HS-27A (cell line): ENCODE measurements at places on chromosomes 1 and 21.

DNA sequence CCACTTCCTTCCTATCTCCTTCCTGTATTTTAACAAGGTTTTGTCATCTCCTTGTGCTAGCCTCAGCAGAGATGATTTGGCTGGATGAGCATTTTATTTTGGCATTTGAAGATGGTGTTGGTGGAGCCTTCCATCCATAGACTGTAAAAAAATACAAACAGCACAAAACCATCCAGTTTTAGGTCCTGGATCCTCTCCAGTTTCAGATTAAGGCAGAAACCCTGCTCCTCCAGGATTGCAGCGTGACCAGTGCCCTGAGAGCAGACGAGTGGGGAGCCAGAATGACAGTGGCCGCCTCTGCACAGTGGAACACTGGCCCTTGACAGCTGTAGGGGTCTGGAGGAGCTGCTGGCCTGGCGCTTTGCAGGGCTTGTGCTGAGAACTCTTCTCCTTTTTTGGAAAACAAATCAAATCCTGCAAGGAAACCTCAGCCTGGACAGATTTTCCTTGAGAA lies 72.2 kb upstream of the GADD45A start:
- no peak for DNase-seq

DNA sequence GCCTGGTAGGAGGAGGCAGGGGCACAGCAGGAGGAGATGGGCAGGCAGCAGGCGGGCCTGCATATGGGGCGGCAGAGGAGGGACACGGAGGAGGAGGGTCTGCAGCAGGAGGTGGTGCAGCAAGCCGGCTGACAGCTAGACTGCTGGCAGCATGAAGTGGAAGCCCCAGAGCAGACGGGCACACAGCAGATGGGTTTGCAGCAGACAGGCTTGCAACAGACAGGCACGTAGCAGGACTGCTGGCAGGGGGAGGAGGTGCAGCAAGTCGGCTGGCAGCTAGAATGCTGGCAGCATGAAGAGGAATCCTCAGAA lies 615 bp downstream of the KRTAP10-5 start:
- DNase-seq, result no peak

DNA sequence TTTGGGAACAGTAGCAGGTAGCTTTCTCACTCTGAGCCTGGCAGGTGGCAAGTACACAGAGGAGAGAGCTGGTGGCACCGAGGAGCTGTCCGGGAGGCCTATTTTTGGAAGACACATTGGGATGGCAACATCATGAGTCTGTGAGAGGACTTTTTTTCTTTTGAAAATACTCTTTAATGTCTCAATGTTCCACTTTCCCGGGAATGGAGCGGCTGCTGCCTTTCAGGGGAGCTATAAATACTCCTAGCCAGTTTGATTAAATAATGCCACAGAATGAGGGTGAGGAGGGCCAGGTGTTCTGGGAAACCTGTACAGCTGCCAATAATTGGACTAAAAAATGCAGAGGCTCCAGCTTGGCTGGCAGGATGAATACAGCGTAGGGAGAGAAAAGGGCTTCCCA lies 93.3 kb upstream of the COG2 start:
- no peak for DNase-seq

DNA sequence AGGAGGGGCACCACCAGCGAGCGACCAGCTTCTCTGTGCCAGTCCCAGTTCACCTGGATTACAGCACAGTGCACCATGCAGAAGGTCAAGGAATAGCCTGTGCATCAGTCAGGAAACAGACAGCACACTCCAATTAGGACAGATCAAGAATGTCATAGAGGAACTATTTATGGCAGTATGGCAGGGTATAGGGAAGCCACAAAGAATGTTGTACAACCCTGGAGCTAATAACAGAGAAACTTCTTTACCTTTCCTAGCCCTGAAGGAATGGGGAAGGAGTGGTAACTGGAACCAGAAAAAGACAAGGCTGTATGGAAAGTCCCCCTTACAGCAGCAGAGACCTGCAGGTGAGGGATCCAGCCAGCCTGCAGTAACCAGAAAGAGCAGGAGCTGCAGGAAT lies 87.8 kb upstream of the USP24 start:
- DNase-seq, result no peak

DNA sequence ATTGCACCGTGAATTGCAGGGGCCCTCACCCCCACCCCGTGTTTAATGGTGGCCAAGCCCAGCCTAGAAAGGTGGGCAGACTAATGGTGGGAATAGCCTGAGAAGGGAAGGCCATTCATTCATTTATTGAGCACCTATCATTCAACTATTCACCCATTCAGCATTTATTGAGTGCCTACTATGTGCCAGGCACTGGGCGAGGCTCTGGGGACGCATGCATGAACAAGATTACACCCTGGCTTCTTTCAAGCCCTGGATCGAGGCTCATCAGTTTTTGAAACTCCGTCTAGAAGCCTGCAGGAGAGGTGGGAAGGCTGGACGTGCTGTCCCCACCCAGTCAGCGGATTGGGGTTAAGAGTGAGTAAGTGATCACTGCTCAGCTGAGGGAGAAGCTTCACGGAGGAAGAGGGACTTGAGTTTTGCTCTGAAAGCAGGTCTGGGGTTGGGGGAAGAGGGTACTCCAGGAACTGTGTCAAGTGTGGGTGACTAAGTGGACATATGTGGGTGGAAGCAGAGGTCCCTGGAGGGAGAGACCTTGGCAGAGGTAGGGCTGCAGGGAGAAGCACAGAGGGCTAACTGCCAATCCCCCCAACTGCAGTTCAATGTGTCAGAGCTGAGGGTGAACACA lies 35.6 kb downstream of the MEF2D start:
- DNase-seq, result no peak

DNA sequence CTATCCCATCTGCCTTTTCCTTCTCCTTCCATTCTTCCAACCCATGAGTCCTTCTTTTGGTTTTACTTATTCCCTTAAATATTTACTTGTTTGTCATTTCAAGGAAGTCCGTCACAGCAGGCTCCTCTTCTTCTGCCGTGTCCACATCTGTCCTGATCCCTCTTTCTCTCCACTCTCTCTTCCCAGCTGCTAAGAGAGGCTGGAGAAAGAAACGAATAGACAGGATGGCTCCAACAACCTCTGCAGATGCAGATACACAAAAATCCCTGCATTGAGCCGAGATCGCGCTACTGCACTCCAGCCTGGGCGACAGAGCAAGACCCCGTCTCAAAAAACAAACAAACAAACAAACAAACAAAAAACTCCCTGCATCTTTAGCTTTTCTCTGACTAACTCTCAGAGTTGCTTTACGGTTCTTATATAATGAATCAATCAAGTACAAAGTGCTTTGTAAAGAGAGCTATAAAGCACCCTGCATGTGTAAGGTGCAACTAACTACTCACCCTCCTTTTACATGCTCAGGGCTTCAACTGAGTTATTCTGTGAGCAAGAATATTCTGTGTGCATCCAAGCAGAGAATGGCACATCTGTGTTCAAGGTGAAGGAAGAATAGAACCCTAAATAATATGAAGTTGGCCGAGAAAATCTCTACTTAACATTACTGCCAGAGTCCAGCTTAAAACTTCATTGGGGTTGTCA lies 3.8 kb upstream of the SAMD13 start:
- no peak for DNase-seq

DNA sequence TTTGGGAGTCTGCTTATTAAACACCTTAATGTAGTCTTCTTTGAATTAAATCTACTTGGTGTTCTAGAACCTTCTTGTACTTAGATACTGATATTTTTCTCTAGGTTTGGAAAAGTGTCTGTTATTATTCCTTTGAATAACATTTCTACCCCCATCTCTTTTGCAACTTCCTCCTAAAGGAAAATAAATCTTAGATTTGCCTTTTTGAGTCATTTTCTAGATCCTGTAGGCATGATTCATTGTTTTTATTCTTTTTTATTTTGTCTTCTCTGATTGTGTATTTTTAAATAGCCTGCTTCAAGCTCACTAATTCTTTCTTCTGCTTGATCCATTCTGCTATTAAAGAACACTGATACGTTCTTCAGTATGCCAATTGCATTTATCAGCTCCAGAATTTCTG lies 155.9 kb upstream of the NEGR1 start:
- no peak for DNase-seq

- DNase-seq, result no peak
Measured at GRCh38 chr1:219220945-219221344, 47.3 kb downstream of the LYPLAL1 start.

- no peak for DNase-seq
Measured at GRCh38 chr1:239678181-239678580, 291.8 kb downstream of the CHRM3 start.

GRCh38 chr1:39262802-39263201 lies 58.3 kb downstream of the MACF1 start:
- no peak for DNase-seq

DNA sequence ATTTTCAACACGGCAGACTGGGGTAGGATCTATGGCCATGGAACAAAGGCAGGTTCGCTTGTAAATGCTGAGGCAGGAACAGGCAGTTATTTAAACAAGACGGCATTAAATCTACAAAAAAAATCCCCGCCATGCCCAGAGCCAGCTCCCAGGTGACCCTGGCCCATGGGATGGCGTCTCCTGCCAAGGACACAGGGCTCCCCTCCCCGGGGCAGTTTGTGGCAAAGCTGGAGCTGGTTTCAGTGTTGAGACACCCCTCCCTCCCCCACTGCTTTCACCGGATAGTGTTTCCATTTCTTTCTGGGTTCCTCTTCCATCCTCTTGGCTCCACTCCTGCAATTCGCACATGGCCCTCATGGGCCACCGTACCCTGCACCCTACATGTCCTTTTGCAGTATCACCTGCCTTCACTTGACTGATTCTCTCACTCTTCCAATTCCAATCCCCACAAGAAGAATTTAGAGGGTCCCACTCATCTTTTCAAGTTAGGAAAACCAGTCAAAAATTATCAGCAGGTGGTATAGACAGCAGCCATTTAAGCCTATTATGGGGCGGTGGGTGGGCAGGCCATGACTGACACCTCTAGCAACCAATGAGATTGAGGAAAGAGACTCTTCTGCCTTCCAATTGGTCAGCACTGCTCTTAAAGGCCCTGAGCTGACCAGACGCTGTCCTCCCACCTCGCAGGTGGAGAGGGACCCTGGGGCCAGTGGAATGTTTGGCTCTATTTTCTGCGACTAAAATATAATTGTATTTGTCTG lies 52.0 kb downstream of the OLIG1 start:
- DNase-seq, result no peak

- no peak for DNase-seq
Measured at GRCh38 chr1:228748431-228748830, 13.2 kb downstream of the RHOU start.

DNA sequence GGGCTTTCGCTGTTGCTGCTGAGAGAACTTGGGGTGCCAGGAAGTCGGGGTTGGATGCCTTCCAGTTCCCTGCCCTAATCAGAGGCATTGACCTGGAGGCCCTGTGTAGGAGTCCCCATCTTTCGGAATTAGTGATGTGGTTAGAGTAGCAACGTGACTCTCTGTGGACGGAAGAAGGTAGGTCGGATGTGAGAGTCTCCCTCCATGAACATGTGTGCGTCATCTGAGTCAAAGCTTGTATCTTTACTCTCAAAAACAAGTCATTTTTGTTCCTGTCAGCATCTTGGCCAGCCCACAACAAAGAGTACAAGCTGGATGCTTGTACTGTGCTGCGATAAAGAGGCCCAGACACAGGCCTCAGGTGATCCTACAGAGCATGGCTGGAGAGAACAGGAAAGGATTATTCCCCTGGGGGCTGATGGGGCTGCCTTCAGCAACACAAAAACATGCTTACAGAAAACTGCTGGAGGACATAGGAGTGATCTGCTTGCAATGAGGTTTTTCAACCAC lies 31.0 kb upstream of the IL10 start:
- no peak for DNase-seq

GRCh38 chr1:114558544-114558943 lies 22.9 kb downstream of the BCAS2 start:
- DNase-seq, result no peak

DNA sequence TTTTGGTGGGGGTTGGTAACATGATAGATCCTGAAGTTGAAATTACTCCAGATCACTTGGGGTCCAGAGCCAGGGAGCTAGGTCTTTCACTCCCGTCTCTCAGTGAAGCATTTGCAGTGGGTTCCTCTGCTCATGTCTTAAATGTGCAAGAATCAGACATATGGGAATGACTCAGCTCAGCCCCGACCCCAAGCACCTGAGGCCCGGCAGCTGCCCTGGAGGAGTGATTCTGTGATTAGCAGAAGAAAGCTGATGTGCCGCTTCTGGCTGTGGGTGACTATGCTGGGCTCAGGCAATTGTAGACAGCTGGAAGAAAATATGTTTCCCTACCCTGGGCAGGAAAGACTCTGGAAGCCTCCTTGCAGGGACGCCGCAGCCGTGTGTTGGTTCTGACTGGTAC lies 601.7 kb downstream of the NPHP4 start:
- DNase-seq, result no peak

GRCh38 chr21:33799378-33800090 lies 116.1 kb downstream of the ATP5PO start:
- no peak for DNase-seq

DNA sequence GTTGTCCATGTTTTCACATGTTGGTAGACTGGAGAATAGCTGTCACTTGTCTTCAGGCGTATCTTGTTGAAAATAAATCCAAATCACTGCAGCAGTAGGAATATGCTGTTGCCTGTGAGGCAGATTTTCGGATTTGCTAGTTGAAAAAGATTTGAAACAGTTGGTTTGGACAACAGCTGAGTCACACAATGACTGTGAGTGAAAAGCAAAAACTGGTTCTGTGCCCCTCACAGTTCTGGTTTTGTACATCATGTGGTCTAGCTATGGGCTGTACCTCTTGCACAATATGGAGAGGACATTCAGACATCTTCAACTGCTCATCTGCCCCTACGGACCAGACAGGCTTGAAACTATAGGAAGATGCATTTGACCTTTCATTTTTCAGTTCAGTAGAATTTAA lies 1.8 kb downstream of the ARF1 start:
- DNase-seq, result no peak

- DNase-seq, result no peak
Measured at GRCh38 chr1:167137332-167137781, 43.5 kb downstream of the STYXL2 start.

GRCh38 chr1:25971066-25971810 lies 26.6 kb downstream of the PAFAH2 start:
- DNase-seq, result no peak

DNA sequence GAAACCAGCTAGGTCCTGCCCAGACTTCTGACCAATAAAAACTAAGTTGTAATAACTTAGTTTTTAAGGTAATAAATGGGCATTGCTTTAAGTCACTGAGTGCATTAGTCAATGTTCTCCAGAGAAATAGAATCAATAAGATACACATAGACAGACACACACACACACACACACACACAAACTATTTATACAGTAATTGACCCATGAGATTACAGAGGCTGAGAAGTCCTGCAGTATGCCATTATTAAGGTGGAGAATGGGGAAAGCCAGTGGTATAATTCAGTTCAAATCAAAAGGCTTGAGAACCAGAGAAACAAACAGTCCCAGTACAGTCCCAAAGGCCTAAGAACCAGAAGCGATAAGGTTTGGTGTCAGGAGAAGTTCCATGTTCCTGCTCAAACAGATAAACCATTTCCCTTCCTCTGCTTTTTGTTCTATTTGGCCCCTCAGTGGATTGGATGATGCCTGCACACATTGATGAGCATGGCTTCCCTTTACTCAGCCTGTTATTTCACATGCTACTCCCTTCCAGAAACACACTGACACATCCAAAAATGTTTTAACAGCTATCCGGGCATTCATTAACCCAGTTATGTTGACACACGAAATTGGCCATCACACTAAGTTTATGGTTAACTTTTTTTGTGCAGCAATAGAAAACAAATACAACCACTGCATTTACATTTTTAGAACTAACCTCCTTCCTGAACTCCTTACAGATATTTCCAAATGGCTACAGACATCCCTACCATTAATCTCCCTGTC lies 828.2 kb upstream of the NCAM2 start:
- no peak for DNase-seq
